ENCODE measurements at places on chromosomes 6 and 20.

- no peak for DNase-seq
Measured at GRCh38 chr6:110522427-110522826, 46.0 kb upstream of the SLC22A16 start.

- DNase-seq, result no peak
Measured at GRCh38 chr20:50215101-50215690, 24.6 kb downstream of the CEBPB start.

GRCh38 chr6:98487612-98488011 is 346.8 kb upstream of the POU3F2 start:
- DNase-seq, result no peak

- no peak for DNase-seq
Measured at GRCh38 chr20:36950414-36951197, 902 bp downstream of the SAMHD1 start.

DNA sequence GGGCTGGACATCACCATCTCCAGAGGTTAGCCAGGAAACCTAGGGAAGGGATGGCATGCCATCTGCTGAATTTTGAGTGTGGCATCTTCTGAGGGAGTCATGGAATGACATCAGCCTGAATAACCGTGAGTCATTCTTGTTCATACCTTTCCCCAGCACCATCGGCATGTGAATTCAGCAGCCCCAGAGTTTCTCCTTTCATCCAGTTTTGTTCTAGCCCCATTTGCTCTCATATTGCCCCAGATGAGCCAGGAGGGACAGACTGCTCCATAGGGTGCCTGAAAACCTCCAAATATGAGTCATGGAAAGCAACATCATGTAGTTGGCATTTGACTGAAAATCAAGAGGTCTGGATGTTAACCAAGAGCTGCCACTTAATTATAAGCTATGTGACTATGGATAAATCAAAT is 219.2 kb upstream of the SGK1 start:
- DNase-seq, result no peak

DNA sequence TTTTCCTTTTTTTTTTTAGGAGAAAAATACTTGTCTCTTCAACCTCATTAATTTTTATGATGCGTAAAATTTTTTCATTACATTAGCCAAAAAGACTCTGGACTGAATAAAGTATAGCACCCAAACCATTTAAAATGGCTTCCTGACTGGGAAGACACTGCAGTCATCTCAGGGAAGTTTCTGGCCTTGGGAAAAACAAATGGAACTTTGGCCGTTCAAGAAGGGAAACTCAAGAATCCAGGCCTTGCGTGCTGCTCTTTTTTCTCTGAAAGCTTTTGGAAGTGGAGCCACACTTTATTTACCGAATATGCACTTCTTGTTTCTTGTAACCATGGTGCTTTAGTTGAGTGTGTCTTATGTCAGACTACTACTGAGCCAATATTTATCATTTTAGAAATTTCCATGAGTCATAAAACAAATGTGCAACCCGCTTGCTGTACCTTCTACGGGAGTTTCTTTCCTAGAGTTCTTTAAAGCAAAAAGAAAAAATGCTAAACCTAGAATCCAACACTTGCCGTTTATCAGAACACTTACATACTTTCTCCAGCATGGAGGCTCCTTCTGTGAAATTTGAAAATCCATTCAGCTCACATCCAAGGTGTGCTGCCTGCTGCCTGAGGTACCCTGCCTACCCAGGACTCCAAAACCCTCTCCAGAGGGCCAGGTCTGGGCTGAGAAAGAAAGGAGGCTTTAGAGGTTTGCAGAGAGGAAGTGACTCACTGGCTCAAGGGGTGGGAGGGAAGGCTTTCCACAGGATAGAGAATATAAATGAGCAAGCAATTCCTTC is 11.5 kb upstream of the DSTN start:
- no peak for DNase-seq

- no peak for DNase-seq
Measured at GRCh38 chr6:109053336-109053735, 41.3 kb downstream of the SESN1 start.

- DNase-seq, result no peak
Measured at GRCh38 chr6:56072856-56073255, 174.5 kb downstream of the COL21A1 start.

DNA sequence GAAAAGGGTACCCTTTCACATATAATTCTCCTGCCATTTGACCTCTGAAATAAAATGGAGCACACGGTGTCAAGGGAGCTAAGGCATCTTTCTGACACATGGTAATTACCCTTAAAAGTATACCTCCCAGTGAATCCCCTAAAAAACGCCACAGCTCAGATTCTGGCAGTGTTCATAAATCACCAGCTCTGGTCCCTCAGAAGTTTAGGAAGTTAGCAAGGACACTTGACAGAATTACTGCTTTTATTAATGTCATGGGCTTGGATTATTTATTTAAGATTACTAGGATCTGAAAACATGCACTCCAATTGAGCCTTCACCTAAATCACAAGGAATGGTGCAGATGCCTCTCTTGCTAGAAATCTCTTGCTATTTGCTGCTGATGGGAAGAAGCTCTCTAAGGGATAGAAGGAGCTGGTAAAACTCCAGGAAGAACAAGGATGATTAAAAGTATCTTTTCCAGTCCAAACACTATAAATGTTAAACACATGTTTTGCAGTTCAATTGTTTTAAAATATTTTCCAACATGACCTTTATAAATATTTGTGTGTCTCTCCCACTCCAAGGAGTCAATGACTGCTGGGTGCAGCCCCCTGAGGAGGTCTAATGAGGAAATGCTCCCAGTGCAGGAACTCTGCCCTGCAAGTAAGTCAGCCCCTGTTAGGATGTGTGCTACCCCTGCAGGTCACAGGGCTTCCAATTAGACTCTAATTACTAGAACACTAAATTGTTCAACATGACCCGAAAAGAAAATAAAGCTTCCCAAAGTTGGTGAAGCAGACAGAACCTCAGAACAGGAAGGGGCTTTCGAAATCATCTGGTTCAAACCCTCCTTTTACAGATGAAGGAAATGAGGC is 230.3 kb downstream of the TFAP2A start:
- no peak for DNase-seq

DNA sequence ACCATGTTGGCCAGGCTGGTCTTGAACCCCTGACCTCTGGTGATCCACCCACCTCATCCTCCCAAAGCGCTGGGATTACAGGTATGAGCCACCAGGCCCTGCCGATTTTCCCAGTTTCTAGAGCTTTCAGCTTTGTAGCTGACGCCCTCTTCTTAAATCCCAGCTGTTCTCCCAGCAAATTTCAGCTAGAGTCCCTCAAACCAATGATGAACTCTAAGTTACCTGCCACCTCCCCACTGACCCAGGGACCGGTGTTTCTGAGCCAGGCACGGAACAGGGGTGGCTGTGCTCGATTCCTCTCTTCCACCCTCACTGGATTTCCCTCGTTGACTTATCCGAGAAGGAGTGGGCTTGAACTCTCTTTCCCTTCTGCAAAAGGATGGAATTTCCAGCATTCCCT is 39.1 kb downstream of the SUN5 start:
- no peak for DNase-seq

- DNase-seq, result no peak
Measured at GRCh38 chr6:96864216-96865054, 27.2 kb upstream of the GPR63 start.

DNA sequence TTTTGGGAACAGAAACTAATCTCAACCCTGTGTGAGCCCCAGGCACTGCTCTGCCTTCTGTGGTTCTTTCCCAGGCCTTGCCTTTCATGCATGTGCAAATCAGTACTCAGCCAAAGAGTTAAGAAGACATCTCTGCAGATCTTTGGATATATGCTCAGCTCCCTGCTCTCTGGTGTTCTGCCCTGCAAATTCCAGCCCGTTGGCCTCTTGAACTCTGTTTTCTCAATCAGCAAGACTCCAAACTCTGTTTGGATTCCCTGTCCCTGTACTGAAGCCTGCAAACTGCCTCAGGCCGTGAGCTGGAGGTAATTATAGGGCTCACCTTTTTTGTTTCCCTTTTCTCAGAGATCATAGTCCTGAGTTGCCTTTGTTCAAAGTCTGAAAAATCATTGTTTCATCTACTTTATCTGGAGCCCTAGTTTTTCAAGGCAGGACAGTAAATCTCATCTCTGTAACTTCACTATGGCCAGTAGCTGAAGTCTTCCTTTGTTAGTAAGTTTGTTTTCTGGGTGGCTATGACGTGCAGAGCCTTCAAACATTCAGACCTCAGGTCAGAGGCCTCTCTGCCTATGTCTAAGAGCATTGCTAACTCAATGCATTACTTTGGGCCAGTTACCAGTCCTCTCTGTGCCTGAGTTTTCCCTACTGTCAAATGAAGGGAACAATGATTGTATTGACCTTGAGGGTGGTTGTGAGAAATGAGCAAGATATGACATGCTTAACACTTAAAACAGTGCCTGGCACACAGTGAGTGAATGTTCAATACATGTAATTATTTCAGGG is 15.9 kb upstream of the MDFI start:
- no peak for DNase-seq

GRCh38 chr6:69622230-69622629 is 174.6 kb downstream of the LMBRD1 start:
- DNase-seq, result no peak

DNA sequence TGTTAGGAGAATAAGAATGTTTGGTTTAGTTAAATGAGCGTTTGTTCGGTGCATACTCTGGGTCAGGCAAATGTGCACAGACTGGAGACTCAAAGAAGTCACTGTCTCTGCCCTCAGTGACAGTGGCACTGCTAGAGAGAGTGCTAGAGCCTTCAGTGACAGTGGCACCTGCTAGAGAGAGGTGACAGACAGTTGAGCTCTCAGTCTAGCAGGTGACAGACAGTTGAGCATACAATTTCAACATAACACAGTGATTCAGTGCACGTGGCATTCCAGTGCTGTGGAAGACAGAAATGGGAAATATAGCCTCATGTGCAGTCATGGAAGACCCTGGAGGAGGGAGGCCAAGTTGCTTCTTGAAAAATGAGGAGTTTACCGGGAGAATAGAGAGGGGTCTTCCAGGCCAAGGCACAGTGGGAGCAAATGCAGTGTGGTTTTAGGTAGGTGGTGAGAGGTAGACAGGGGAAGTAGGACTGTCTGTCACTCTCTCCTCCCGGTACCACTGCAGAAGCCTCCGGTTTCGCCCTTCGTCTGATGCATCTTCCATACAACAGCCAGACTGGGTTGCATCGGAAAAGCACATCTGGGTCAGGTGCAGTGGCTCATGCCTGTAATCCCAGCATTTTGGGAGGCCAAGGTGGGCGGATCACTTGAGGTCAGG is 107.9 kb upstream of the CLDN20 start:
- DNase-seq, result no peak

- no peak for DNase-seq
Measured at GRCh38 chr20:62576815-62577489, 65.4 kb upstream of the SLCO4A1 start.

DNA sequence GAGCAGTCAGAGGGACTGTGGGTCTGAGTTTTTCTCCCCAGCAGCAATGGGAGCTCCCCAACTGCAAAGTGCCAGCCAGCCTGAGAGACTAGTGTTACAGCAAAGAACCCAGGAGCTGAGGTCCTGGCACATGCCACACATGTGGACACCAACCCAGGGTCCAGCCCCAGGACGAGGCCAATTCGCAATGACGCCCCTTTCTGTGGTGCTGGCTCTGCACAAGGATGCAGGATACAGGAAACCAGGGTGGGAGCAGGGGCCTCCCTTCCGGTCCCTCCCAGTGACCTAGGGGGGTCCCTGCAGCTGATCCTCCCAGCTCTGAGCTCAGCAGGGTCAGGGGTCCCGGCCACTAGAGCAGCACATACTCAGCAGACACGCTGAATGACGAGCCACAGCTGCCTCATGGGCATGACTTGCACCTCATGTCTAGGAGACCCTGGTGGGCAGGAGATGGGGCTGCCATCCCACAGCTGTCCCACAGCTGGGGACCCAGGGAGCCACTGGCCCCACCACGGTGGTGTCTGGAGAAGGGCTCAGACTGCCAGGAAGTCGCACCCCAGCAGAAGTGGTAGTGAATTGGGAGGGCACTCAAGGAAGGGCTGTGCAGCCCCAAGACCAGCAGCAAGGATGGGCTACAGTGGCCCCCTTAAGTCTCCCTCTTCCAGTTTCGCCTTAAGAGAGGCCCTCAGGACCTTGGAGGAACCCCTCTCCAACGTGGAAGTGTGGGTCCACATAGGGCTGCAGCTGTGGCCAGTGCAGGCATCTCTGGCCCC is 3.6 kb downstream of the ARFRP1 start:
- no peak for DNase-seq

- no peak for DNase-seq
Measured at GRCh38 chr6:99308788-99309187, 40.7 kb downstream of the FAXC start.

- DNase-seq, result no peak
Measured at GRCh38 chr6:105321728-105322127, 81.2 kb downstream of the PREP start.

DNA sequence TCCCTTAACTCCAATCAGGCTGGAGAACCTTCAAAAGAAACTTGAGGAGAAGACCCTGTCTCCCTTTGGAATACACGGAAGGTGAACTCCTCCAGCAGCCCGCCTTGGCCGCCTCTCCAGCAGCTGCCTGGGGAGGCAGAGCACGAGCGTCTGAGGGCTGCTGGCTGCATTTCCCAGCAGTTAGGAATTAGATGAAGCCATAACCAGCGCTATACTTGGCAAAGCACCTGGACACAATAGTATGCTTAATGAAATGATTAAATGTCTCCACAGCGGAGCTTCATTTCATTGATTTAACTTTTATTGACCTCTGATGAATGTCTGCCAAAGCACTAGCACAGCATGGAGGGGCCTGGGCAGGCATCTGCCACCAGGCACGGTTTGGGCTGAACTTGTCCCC is 73.5 kb downstream of the TMEM242 start:
- DNase-seq, result no peak

DNA sequence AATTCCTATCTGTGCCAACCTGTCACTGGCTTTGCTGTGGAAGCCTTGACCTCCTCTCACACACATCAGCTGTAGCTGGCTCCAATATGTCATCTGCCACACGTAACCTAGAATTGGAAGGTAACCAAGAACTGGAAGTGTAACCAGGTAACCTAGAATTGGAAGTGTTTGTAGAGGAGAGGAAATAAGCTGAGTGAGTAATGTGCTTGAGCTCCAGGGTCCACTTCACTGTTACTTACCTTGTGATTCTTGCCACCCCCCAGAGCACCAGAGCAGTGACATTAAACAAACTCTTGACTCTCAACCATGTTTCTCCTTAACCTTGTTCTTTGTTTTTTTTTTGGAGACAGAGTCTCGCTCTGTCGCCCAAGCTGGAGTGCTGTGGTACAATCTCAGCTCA is 350.5 kb downstream of the NRN1 start:
- DNase-seq, result no peak

GRCh38 chr6:5624256-5624655 is 362.9 kb downstream of the FARS2 start:
- DNase-seq, result no peak

GRCh38 chr6:148147463-148147830 is 195.2 kb upstream of the SASH1 start:
- no peak for DNase-seq

DNA sequence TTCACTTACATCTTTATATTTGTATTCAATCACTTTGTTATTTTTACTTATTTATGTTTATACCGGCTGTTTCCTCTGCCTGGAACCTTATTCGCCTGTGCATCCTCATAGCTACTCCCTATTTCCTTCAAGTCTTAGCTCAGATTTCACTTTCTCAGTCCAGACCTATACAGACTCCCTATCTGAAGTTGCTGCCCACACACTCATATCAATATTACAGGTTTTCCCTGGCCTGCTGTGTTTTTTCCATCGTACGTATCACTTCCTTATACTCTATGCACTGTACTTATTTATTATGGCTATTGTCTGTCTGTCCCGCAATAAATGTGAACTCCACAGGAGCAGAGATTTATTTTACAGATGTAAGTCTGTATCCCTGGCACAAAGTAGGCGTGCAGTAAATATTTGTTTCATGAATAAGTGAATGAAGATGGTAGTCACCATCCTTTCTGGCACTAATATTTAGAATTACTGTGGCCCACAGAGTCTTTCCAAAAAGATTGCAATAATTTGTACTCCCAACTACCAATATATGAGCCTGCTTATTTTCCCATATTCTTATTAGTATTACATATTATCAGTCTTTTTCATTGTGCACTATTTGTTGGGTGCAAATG is 64.9 kb downstream of the TNFAIP3 start:
- DNase-seq, result no peak

All from stimulated activated CD4-positive, alpha-beta T cell treated with anti-CD3 and anti-CD28 coated beads, Interleukin-1b, Interleukin-23, amount 100 ng/mL, for 1 hour (primary cell).